Osteocyte (in vitro differentiated cells): ENCODE measurements at places on chromosomes 6 and 20. TPM values are rescaled to one million over a fixed set of nuclear protein-coding genes. Genes with fewer than 3 reads are reported as not detected.

- DNase-seq = no peak
These were observed 338.2 kb downstream of the SOX4 start for GRCh38 chr6:21931641-21932335.

DNA sequence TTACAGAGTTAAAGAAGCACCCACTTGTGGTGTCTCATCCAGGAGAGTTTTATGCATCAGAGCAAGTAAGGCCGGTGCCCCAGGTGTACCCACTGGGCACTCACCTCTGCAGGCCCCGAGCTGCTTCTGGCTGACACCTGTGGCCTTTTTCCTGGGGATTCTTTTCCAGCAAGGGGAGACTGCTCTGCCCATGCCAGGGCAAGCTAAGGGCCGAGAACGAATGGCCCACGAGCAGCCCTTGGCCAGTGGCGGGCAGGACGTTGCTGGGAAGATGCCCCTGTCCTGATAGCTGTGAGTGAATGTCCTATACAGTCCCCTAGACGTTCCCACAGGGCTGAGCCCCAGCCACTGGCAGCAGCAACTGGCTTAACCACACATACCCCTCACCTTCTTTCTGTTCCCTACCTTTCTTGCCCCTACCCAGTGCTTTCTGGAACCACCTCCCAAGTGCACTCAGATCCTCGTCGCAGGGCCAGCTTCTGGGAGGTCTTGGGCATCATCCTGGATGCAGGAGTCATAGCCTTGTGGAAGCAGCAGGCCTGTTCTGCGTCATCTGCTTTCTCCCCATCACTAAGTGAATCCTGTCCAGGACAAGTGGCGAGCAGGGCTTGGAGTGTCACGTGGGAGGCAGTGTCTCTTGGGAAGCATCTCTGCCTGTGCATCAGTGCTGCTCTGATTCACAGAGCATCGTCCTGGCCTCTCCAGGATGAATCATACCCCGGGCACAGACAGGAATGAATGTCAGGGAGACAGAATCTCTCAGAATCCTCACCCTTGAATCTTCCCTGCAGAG is 32.5 kb downstream of the SYNDIG1 start:
- peak; percentile 81 for DNase-seq

DNA sequence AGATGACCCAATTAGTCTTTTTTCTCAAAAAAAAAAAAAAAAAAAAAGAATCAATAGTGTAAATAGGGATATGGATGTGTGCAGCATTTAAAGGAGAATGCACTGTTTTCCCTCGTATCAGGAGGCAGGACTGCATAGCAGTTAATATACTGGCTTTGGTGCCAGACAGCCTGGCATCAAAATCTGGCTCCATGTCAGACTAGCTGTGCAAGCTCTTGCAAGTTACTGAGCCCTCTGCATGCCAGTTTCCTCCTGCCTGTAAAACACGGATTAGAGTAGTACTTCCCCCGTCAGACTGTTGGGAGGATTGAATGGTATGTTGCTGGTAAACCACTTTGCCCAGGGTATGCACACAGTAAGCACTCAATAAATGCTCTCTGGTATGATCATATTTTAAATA is 594.2 kb upstream of the CHD6 start:
- DNase-seq = peak; percentile 17

GRCh38 chr20:56414842-56415765 is 3.0 kb downstream of the CASS4 start:
- DNase-seq = no peak

DNA sequence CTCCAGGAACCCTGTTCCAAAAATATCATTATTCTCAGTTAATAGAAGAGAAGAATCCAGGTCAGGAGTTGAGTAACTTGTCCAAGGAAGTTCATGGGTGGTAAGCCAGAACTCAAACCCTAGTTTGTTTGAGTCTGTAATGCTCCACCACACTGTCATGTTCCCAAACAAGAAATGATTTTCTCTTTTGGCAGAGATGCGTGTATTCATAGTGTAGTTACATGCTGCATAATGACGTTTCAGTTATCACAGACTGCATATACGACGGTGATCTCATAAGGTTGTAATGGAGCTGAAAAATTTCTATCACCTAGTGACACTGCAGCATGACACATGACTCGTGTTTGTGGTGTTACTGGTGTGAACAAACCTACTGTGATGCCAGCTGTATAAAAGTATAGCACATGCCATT is 102.6 kb downstream of the TULP4 start:
- DNase-seq = no peak

DNA sequence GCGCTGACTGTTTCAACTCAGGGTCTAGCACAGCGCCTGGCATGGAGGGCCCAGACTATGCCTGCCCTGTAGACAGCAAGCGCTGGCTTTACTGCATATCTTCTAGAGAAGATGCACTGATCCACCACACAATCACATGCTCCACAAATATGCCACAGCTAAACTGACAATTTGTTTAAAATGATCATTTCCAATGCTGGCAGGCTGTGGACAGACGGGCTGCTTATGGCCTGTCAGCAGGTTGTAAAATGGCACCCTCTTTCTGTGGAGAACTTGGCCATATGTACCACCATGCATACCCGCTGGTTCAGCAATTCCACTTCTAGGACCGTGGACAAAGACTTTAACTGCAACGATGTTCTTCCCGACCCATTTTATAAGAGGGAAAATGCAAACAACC is 40.8 kb downstream of the STAU1 start:
- DNase-seq = no peak

DNA sequence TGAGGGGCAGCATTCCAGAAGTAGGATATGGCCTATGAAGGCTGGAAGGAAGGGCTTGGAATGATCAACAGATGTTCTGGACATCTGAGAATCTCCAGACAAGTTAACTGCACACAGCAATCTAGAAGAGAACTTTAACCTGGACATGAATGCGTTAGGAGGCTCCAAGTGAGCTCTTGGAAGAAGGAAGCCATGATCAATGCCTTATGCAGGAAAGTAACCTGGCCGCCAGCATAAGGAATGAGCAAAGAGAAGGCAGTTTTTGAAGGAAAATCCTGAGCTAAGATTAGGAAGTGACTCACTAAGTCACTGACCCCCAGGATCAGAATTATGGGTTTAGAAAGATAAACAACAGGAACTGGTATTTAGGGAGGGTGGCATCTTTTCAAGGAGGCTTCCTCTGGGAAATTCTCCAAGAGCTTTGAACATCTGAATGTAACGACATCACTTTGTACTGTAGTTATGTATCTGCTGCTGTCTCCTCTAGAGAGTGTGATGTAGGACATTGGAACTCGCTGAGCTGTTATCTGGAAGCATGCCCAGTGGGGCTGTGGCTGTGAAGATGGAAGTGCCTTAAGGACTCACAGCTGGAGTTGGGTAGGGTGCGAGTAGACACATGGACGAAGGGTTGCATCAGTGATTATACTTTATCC is 236.8 kb downstream of the PACRG start:
- peak; percentile 88 for DNase-seq

The MTCH1 gene
- total RNA-seq = 175 and 180 TPM in 2 replicates

The LRRC1 gene
- total RNA-seq = 7.4 and 7.6 TPM in 2 replicates
